ENCODE measurements at places on chromosomes 6 and 20.

- no peak for DNase-seq
Observed at GRCh38 chr20:24825591-24825990, 123.5 kb upstream of the CST7 start.

GRCh38 chr20:8389381-8390036 is 257.4 kb downstream of the PLCB1 start:
- no peak for DNase-seq

DNA sequence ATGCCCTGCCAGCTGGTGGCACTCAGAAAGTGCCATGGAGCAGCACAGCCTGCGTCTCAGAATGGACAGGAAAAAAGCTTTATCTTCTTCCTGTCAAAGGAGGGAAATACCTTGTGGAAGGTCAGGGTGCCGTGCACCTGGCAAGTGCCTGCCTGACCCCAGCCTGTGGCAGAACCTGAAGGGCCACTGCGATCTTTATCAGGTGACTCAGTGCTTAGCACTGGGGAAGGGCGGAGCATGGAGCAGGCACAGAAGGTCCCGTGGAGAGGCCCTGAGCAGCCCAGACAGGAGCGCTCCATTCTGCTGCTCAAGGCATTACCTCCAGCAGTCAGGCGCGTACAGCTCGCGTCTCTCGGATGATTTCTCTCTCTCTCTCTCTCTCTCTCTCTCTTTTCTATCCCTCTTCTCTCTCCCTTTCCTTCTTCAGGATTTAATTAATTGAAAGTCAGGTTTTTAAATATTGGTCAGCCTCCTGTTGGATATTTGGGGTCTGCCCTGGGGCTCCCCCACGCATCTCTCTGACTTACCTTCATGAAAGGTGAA is 31.7 kb downstream of the FOXC1 start:
- no peak for DNase-seq

GRCh38 chr6:113995634-113996033 is 24.7 kb upstream of the HDAC2 start:
- DNase-seq = no peak

GRCh38 chr6:168530653-168531071 is 89.7 kb downstream of the SMOC2 start:
- no peak for DNase-seq

- no peak for DNase-seq
Observed at GRCh38 chr6:121305957-121306607, 28.2 kb downstream of the TBC1D32 start.

DNA sequence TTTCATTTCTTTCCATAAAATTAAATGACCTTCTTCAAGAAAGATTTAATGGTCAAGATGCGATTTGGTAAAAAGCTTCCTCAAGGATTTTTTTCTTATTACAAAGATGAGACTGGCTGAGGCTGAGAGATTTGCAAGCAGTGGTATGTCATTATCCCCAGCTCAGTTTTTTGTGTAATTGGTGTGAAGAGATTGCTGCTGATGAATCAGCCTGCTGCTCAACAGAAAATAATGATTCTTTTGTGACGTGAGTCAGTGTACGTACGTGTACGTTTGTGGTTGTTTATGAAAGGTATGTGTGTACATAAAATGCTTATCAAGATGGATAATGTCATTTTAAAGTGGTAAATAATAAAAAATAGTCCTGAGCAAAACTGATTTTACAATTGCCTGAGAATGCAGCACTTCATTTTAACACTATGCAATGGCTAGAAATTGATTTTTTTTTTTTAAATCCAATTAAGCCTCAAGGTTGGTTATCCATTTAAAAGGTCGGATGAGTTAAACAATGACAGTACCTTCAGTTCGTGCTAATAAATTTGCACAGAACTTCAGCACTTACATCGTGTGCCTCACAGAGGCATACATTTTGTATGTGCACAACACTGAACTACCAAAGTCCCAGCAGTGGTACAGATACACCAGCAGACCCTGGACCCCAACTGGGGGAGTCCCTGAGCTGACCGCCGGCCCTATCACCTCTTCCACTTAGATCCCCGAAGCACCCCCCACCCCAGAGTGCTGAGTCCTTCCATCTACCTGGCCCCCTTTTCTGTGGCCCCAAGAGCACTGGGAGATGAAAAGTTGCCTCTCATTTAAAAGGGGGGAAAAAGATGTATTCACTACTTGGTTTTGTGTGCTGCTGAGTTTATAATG is 9.7 kb upstream of the NPEPL1 start:
- DNase-seq = no peak

GRCh38 chr6:97958134-97958533 is 675.1 kb upstream of the MMS22L start:
- no peak for DNase-seq

GRCh38 chr6:168083514-168083885 is 4.5 kb upstream of the FRMD1 start:
- DNase-seq = no peak

- DNase-seq = no peak
Observed at GRCh38 chr20:53567379-53567917, 26.2 kb downstream of the ZNF217 start.

DNA sequence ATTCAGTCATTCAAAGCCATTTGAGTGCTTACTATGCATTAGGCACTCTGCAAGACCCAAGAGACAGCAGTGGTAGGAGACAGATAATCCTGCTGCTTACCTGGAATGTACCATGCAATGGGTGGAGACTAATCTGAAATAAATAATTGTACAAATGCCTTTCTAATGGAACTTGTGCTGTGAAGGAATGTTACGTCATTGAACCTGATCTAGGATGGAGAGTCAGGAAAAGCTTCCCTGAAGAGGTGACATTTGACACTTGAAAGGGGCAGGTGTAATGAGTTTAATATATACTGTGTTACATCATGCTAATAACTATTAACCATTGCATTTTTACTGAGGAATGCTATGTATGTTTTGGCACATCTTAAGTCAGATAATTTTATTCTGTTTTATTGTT is 491.0 kb upstream of the FLRT3 start:
- DNase-seq = no peak

DNA sequence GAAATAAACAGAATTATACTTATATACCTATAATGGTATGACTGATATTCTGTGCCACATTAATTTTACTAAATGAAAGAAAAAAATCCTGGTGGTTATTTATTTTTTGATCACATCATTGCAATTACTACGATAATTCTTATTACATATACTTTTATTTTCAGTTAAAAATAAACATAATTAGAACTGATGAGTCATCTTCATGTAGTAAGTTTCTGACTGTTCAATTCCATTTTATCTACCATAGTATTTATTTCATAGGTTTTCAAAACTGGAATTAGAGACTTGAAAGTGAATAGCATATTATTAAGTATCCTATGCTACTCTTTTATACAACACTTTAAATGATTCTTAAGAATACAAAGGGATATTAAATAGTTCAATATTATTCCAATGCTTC is 80.3 kb downstream of the DTNBP1 start:
- DNase-seq = no peak

- no peak for DNase-seq
Observed at GRCh38 chr6:63066055-63066704, 145.1 kb upstream of the FKBP1C start.

- DNase-seq = no peak
Observed at GRCh38 chr20:36102809-36103596, 51.5 kb upstream of the EPB41L1 start.

GRCh38 chr6:166779381-166779780 is 152.3 kb upstream of the RPS6KA2 start:
- no peak for DNase-seq

GRCh38 chr6:121522771-121523386 is 87.4 kb downstream of the GJA1 start:
- no peak for DNase-seq

- no peak for DNase-seq
Observed at GRCh38 chr20:10131732-10132345, 86.8 kb upstream of the SNAP25 start.

GRCh38 chr6:151002491-151002935 is 137.0 kb downstream of the MTHFD1L start:
- no peak for DNase-seq

DNA sequence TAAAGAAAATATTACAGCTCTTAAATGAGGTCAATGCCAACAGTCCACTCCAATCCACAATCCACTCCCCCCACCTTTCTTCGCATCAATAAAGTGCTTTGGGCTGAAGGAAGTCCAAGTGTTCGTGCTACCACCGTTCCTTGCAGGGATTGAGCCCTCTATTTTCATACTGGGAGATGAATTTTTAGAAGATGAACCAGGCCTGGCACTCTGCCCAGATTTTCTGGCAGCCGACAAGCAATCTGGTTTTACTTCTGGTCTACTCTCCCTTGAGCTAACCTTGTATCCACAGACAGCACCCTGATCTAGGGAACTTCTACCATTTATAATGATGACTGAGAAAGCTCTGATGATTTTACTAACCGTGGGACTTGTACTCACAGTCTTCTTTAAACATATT is 72.3 kb downstream of the BTBD9 start:
- DNase-seq = no peak

- DNase-seq = no peak
Observed at GRCh38 chr6:7150381-7151064, 42.8 kb downstream of the RREB1 start.

DNA sequence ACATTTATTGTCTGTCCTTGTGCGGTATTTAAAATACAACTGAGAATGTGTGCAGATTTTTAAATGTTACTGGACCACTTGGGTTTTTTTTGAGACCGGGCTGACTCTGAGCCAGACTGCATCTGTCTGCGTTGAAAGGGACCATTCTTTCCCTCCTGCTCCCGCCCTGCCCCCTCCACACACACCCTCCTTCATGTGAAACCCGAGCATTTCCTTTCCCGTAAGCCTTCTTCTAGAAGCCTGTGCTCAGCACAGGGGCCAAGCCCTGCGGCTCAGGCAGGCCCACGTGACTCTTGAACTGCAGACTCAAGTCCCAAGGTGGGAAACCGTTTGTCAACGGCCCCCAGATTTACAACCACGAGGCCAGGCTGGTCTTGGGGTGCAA is 82.7 kb upstream of the FOXC1 start:
- DNase-seq = no peak

- no peak for DNase-seq
Observed at GRCh38 chr6:5998236-5998635, 8.5 kb downstream of the NRN1 start.

- no peak for DNase-seq
Observed at GRCh38 chr6:42166444-42167141, 6.6 kb upstream of the GUCA1A start.

- DNase-seq = no peak
Observed at GRCh38 chr6:42025066-42025844, 25.1 kb upstream of the TAF8 start.

- DNase-seq = no peak
Observed at GRCh38 chr6:151350442-151351145, 40.8 kb downstream of the ZBTB2 start.

DNA sequence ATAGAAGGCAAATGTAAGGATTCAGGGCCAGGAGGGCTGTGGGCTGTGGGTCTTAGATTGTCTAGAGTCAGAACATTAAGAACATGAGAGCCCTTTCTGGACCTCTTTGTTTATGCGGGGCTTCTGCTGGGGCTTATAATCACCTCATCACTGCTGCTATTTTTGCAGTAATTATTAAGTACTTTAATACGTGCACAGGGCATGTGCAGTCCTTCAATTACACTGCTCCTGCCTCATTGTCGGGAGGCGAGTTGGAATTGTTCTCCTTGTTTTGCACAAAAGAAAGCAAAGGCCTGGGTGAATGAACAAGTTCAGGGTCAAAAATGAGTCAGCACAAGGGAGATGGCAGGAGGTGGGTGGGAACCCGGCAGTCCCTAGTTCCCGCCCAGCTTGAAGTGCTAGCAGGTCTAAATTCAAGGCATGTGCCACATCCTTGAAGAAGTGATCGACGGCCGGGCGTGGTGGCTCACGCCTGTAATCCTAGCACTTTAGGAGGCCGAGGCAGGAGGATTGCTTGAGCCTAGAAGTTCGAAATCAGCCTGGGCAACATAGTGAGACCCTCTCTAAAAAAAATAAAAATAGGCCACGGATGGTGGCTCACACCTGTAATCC is 34.4 kb upstream of the PTPN1 start:
- DNase-seq = no peak

DNA sequence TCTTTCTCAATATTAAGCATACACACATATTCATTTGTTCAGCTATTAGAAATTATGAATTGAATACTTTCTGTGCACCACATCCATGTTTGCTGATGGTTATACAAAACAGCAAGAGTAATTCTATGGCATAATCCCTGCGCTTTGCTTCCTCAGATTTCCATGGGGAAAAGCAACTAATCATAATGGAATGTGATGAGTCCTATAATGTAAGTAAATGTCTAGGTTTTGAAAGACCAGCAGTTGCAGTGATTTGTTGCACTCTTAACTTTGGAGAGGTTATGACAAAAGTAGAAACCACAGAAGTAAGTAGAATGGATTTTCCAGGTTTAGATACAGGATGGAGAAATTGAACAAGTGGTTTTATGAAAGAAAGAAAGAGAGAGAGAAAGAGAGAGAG is 652.1 kb downstream of the CBLN4 start:
- DNase-seq = no peak

DNA sequence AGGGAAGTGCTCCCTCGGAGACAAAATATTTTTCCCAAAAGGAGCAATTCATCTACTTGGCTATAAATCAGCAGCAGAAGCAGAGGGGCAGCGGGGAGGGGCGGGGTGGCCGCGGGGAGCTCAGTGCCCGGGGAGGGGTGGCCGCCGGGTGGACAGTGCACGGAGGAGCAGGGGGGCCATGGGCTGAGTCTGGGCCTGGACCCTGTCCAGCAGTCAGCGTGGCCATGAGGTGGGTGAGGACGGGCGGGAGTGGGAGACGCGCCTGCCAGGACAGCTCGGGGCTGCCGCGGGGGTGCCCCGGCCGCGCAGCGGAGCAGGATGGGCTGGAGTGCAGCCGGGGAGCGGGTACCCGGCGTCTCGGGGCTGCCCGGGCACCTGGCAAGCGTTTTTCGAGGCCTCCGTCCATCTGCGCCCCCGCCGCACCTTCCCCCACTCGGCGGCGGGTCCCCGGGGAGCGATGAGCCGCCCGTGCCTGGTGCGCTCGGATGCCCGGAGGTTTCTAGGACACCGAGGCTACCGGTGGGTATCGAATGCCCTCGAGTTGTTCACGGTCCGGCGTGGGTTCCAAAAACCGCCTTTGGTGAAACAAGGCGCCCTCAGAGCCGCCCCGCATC is 229.5 kb downstream of the THBS2 start:
- DNase-seq = no peak

DNA sequence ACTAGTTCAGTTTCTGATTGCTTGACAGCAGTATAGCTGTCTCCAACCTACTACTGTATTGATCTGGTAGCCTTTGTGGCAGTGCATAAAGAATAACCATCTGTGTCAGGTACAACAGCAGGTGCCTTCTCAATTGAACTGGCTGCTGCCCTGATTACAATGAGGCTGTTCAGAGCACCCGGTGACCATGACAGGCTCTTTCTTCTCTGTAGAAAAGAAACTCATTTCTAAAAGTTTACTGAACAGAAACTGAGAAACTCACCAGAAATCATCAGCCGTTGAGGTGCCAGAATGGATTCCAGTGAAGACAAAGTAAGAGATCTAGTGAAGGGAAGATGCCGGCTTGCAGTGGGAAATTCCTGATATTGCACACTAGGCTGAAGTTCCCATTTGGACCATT is 954.4 kb downstream of the PHF3 start:
- DNase-seq = no peak

DNA sequence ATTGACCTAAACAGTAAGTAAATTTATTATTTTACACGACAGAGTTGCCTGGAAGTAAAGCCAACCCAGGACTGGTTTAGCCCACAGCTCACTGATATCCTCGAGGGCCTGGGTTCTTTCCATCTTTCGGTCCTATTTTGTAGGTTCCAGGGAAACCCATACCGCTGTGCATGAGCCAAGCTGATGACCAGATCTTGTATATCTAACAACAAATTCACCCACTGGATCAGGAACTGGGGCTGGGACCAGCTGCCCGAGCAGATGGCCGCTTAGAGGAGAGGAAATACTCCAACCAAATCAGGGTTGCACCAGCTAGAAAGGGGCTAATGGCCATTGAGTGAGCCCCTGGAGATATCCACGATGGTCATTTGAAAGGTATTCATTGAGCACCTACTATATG is 139.2 kb downstream of the BACH2 start:
- no peak for DNase-seq
